CD4-positive, alpha-beta T cell treated with Interferon alpha-2 for 1 hour (primary cell): ENCODE measurements at places on chromosomes 7 and 10.

DNA sequence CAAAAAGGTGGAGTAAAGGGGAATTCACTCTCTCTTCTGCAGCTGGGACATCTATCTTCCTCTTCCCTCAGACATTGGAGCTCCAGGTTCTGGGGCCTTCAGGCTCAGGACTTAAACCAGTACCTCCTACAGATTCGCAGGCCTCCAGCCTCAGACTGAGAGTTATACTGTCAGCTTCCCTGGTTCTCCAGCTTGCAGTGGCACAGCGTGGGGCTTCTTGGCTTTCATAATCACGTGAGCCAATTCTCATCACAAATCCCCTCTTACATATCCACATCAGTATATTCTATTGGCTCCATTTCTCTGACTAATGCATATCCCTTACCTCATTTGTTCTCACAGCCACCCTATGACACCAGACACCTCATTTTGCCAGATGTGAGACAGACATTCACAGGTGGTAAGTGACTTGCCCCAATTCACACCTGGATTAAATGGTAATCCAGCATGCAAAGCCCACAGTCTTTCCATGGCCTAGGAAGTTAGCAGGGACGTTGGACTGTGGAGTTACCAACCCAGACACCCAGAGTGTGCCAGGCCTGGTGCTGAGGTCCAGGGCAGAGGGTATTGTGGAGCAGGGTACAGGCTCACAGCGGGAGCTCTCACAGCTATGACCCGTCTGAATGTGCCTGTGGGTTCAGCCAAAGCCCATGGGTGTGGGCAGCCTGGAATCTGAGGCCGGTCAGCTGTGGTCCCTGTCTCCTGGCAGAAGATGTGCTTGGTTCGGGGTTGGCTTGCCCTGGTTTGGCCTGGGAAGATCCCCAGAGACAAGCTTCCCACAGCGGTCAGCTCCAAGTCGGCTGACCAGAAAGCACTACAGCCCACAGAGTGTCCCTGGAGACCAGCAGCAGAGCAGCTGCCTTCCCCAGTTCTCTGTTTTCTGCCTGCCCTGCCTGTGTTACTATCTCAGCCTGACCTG, 18.4 kb upstream of the ZCCHC24 start:
- no peak for DNase-seq

- DNase-seq = no peak
These were observed 41.4 kb downstream of the LAMB4 start for GRCh38 chr7:108088729-108089128.

DNA sequence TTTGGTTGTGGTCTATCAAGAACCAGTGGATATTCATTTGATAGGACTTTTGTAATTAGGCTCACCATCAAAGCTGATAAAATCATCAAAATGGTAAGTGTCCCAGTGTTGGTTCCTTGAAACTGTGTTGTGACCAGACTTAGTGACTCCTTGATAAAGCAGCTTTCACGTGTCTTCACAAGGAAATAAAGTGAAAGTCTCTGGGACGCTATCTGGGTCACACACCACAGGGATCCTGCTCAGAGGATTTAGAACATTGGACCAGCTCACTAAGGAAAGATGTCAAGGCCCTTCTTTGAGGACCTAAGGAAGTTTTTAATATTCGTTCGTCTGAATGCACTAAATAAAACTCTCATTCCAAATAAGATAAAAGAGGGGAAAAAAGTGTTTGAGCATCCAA, 193.1 kb downstream of the RNLS start:
- DNase-seq = no peak

DNA sequence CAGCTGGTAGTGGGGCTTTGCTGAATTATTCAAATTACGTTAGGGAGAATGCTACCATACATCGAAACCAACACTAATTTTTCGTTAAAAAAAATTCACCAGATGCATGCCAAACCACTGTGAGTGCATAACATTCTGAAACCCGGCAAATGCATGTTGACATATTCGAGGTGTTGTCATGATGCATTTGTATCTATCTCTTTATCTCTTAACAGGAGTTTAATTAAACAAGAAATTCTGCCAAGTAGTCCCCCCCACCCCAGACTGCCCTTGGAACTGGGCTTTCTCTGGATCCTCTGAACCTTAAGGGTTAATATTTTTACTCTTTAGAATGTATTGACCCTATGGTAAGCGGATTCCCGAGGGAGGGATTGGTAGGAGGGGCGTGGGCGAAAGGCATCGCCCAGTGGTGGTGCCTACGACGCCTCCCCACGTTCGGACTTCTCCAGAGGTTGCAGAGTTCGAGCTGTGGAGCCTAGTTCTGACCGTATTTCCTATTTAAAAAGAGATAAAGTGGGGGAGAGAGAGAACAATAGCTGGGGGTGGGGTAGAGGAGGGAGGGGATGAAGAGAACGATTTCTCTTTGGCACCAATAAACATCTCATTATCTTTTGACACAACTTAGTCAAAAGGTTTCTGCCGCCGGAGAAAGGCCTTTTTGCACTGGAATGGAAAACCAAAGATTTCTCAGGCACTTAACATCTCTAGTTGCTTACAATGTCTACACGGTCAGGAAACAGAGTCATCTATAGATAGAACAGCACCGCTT, 7.2 kb downstream of the DLX6 start:
- no peak for DNase-seq

GRCh38 chr10:76641215-76641614, 996.4 kb downstream of the KCNMA1 start:
- no peak for DNase-seq

- no peak for DNase-seq
These were observed 7.1 kb upstream of the WDR86 start for GRCh38 chr7:151416941-151417315.

DNA sequence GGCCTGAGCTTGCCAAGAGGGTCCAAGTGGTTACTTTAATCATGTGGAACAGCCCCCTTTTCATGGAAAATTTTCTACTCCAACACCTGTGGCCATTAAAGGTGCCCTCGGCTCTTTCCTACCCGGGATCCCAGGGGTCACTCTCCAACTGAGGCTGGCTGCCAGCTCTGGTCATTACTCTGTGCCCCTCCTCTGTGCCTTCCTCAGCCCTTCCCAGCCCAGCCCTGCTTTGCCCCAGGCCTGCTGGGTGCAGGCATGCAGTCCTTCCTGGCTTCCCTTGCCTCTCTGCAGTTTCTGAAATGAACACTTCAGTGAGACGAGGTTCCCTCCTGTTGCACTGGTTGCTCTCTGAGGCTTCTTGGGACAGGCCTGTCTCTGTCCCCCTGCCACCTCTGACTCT, 951.1 kb upstream of the ZNF722 start:
- no peak for DNase-seq

DNA sequence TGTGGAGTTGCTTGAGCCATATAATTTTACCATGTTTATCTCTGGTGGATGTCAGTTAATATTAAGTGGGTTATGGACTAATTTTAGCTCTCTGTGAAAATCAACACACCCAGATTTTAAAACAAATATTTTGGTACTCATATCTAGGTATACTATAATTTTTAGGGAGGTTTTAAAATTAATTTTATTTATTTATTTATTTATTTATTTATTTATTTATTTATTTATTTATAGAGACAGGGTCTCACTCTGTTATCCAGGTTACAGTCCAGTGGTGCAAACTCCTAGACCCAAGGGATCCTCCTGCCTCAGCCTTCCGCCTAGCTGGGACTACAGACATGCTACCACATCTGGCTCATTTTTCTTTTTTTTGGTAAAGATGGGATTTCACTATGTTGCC, 7.3 kb upstream of the CREM start:
- DNase-seq = no peak

- peak; percentile 29 for DNase-seq
These were observed 1.0 kb downstream of the PFKP start for GRCh38 chr10:3068201-3068967.

DNA sequence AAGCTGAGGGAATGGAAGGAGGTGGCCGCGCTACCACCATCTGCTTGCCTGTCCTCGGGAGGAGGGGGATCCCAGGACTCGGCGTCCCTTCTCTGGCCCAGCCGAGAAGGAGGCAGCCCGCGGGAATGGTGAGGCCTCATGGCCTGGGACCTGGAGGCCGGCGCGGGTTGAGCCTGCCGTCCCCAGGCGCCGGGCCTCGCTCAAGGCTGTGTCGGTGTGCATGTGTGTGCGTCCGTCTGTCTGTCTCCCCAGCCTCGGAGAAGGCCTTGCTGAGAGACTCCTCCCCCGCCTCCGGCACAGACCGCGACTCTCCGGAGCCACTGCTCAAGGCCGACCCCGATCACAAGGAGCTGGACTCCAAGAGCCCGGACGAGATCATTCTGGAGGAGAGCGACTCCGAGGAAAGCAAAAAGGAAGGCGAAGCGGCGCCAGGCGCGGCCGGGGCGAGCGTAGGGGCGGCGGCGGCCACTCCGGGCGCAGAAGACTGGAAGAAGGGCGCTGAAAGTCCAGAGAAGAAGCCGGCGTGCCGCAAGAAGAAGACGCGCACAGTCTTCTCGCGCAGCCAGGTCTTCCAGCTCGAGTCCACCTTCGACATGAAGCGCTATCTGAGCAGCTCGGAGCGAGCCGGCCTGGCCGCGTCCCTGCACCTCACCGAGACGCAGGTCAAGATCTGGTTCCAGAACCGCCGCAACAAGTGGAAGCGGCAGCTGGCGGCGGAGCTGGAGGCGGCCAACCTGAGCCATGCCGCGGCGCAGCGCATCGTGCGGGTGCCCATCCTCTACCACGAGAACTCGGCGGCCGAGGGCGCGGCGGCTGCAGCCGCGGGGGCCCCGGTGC, 1.3 kb downstream of the HMX3 start:
- DNase-seq = no peak

- DNase-seq = no peak
These were observed 180.0 kb upstream of the GHITM start for GRCh38 chr10:83959328-83959727.
